ENCODE measurements at places on chromosomes 13 and 19.

DNA sequence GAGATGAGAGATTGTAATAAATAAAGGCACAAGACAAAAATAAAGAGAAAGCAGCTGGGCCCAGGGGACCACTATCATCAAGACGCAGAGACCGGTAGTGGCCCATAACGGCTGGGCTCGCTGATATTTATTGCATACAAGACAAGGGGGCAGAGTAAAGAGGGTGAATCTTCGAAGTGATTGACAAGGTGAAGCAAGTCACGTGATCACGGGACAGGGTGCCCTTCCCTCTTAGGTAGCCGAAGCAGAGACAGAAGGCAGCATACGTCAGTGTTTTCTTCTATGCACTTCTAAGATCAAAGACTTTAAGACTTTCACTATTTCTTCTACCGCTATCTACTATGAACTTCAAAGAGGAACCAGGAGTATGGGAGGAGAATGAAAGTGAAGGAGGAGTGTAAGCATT lies 4.6 kb upstream of the PRKCG start:
- DNase-seq = no peak

- DNase-seq = peak; percentile 70
These were observed 1.3 kb upstream of the CEACAM6 start for GRCh38 chr19:41753936-41754529.

- DNase-seq = peak; percentile 33
These were observed 8.1 kb upstream of the SEMA6B start for GRCh38 chr19:4567584-4568071.

DNA sequence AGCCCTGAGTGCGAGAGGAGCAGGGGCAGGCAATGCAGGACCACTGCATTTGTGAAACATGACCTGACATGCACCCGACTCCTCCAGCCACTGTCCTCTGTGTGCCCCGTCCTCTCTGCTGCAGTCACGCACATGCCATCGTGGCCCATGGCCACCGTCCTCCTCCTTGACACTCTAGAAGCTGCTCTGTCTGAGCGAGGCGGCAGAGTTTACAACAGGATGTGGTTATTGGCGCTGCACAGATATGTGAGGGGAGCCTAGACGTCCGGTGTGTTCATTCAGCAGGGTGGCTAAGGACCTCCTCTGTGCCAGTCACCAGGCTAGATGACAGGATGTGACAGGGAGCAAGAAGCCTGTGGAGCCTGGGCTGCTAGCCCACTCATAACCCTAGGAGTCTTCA lies 277.8 kb downstream of the FOXO1 start:
- DNase-seq = peak; percentile 96

DNA sequence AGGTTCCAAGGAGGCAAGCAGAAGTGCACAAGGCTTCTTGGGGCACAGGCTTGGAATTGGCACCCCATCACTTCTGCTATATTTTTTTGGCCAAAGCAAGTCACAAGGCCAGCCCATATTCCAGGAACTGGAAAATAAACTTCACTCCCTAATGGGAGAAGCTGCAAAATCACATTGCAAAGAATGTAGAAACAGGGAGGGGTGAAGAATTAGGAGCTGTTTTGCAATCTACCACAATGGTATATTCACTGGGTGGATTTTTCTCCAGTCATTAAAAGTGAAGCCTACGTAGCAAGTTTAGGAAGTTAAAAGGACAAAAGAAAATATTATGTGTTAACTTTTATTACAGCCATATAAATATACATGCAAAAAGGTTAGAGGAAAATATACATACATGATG lies 464.8 kb downstream of the COG6 start:
- no peak for DNase-seq

GRCh38 chr19:39085392-39085791 lies 1.2 kb downstream of the ACP7 start:
- DNase-seq = no peak

GRCh38 chr13:98942997-98943396 lies 34.9 kb downstream of the DOCK9 start:
- DNase-seq = no peak

- DNase-seq = no peak
These were observed 213.5 kb downstream of the FGF9 start for GRCh38 chr13:21884299-21884909.

GRCh38 chr19:4449022-4449638 lies 8.5 kb downstream of the UBXN6 start:
- DNase-seq = no peak

DNA sequence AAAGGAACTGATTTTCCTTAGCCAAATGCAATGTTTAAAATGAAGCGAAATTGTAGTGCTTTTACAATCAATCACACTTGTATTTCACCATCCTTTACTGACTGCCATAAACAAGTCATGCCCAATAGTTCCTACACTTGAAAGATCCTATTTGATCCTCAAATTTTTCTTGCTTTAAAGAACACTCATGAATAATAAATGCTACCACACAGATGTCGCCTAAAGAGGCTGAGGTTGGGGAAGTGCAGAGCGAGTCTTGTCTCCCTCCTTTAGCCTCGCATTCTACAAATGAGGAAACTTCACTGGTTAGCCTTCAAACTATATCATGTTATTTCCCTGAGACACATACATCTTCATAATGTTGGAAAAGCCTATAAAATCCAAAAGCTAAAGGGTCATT lies 18.7 kb upstream of the AMER2 start:
- no peak for DNase-seq

DNA sequence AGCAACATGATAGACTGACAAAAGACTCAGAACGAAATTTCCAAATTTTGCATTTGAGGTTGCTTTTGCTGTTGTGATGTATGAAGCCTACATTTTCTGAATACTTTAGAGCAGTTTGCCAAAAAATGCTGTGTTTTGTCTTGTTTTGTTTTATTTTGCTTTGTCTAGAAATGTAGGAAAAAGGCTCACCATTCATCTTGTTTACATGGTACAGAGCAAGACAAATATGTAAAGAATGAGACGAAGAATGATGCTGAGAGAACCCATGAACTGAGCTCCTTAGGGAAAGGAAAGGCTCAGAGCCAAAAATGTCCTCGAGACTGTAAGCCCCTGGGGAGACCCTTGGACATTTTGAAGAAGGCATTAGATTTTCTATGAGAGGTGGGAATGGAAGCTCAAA lies 6.8 kb upstream of the SPART start:
- DNase-seq = no peak

DNA sequence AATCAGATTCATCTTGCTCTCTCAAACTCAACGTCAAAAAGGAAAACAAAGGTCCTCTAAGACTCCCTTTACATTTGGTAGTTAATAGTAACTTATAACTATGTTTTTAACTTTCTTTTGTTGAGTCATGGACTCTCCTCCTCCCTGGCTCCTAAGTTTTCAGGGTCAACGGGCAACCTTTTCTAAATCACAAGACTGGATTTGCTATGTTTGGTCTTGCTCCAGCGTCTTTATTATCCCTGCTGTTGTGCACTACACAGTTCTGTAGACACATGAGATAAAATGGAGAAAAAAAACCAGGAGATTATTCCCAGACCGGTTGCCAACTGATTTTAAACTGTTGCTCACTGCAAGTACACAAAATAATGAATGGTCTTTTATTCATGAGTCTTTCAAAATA lies 1.9 kb upstream of the ITM2B start:
- DNase-seq = no peak

GRCh38 chr13:23856008-23856750 lies 33.0 kb downstream of the MIPEP start:
- DNase-seq = no peak

DNA sequence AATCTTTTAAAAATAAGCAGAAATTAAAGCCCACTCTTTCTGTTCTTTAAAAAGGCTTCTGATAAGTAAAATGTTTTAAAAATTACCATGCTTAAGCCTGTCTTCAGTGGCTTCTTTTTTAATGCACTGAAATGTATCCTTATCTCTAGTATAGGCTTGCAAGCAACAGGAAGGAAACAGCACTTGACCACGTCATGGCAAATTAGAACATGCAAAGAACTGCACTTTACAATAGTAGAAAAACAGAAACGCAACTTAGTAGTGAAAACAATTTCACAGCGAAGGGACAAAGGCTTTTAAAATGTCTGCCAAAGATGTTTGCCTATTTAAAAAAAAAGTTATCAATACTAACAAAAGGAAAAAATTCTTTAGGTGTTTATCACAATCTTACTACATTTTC lies 36.3 kb downstream of the ELF1 start:
- peak; percentile 85 for DNase-seq

- no peak for DNase-seq
These were observed 1493.9 kb downstream of the UQCRFS1 start for GRCh38 chr19:27719034-27719433.

DNA sequence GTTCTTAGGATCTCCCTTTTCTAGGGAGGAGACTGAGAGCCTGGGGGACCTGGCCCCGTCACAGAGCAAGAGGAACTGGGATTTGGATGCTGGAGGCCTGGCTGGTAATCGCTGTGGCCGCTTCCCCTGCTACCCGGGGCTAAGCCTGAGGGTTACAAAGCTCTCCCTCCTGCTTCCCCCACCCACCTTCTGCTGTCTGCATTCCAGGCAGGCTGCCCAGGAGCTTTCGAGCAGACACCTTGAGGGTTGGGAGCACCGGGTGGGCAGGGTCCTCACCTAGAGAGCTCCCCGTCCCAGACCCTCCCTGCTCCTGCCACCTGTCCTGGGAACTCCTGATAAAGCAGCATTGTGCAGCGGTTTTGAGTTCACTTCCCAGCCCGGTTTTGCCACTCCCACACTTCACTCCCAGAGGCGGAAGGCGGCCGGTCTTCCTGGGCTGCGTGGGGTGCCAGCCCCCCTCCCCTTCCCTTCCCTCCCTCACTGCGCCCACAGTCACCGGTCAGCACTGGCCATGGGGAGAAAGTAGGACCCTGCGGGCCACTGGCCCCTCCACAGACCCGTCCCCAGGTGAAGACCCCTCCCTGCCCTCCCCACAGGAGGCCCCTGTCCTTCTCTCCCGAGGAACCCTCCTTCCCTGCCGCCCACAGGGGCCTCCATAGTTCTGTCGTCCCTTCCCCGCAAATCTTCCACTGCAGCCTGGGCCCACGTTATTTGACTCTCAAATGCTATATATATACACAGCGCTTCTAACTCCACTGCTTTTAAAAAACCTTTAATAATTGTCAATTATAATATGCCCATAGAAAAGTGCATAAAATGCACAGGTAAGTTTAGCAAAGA lies 8.1 kb downstream of the PAK4 start:
- no peak for DNase-seq

GRCh38 chr19:12346896-12347295 lies 13.5 kb upstream of the ZNF563 start:
- peak; percentile 60 for DNase-seq

GRCh38 chr19:14361824-14362223 lies 19.4 kb upstream of the ADGRE5 start:
- peak; percentile 57 for DNase-seq

DNA sequence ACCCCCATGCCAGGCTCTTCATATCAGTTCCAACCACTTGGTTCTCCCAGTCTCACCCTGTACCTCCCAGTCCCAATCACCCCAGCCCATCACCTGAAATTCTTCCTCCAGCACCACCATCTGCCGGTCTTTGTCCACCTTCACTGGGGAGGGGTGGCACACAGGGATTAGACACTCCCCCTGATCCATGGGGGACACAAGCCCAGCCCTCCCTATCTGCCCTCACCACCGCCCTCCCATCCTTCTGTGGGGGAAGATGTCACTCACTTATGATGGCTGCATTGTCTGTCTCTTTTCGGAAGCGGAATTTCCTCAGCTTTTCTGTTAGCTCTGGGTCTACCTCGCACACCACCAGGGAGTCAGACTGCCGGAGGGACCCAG lies 685 bp downstream of the GMFG start:
- DNase-seq = no peak

- DNase-seq = peak; percentile 10
These were observed 568 bp downstream of the FUZ start for GRCh38 chr19:49812452-49812996.

DNA sequence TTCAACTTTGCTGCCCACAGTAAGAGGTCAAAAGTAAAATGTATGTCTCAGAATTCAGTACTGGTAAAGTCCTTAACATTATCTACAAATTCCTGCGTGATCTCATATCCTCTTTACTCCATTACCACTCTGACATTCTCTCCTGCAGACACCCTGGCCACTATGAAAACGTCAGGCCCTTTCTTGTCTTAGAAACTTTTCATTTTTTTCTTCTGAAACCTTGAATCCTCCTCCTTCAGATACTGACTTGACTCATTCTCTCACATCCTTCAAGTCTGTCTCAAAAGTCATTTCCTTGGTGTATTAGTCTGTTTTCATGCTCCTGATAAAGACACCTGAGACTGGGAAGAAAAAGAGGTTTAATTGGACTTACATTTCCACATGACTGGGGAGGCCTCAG lies 262.3 kb downstream of the POU4F1 start:
- DNase-seq = no peak

DNA sequence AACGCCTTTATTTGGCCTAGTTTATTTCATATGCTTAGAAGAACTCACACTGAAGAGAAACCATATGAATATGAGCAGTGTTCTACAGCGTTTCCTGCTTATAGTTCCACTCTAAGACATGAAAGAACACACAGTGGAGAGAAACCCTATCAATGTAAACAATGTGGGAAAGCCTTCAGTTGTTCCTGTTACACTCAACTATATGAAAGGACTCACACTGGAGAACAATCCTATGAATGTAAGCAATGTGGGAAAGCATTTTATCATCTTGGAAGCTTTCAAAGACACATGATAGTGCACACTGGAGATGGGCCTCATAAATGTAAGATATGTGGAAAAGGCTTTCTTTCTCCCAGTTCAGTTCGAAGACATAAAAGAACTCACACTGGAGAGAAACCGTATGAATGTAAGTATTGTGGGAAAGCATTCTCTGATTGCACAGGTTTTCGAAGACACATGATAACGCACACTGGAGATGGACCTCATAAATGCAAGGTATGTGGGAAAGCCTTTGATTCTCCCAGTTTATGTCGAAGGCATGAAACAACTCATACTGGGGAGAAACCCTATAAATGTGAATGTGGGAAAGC lies 13.7 kb downstream of the ZNF441 start:
- DNase-seq = no peak

DNA sequence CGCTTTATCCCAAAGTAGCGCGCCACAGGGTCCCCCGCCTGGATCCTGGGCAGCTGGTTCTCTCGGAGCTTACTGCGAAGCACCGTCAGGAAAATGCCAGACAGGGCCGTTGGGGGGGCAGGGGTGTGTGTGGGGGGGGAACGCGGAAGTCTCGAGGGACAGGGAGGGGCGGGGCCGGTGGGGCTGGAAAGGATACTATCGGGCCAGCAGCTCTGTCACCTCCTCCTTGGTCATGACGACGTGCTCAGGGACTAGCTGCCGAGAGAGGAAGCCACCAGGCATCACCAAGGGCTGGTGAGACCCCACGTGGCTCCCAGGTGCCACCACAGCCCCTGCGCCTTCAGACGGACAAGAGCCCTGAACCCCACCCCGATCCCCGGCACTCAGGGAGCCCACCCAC lies 5.3 kb downstream of the POLR2E start:
- peak; percentile 81 for DNase-seq

- no peak for DNase-seq
These were observed 468 bp downstream of the S1PR5 start for GRCh38 chr19:10516671-10517286.

DNA sequence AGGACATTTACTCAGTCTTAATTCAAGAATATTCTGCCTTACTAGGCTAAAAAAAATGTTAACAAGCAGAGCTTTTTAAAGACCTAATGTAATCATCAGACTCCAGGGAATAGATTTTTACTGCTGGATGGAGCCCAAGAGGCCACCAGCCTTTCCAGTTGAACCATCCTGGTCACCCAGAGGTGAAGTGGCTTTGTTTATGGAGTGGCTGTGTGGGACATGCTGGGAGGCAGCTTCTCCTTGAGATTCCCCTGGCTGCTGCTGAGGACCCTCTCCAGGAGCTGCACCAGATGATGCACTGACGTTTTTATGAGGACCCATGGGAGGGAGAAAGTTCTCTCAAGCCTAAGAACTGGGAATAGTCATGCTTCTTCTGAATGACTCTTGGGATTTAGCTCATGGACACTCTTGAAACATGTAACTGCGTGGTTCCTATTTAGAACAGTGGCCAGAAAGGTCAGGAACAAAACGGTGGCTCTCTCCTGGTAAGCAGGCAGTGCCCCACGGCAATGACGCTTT lies 205.9 kb upstream of the MIR17HG start:
- no peak for DNase-seq
